ENCODE measurements at places on chromosomes 1 and 21. TPM values are rescaled to one million over a fixed set of nuclear protein-coding genes. Genes with fewer than 3 reads are reported as not detected.

Gene FBXO28
- 30.9 TPM for polyA plus RNA-seq

Gene CAMSAP2
- 35.8 TPM for polyA plus RNA-seq

Gene RBP7
- polyA plus RNA-seq, result 22.3 TPM

Gene TMEM269
- polyA plus RNA-seq, result 1.1 TPM

Gene MOV10
- polyA plus RNA-seq, result 75.1 TPM

Gene MCM3AP
- polyA plus RNA-seq, result 88.7 TPM

Gene CHD1L
- polyA plus RNA-seq, result 54.1 TPM

Gene GPR52
- not detected for polyA plus RNA-seq

Gene BCL2L15
- 0.68 TPM for polyA plus RNA-seq

Gene SPRR3
- not detected for polyA plus RNA-seq

GRCh38 chr1:221719987-221720386 lies 21.9 kb downstream of the DUSP10 start:
- no peak for DNase-seq

GRCh38 chr1:14320518-14320917 lies 278.0 kb upstream of the KAZN start:
- DNase-seq, result no peak

DNA sequence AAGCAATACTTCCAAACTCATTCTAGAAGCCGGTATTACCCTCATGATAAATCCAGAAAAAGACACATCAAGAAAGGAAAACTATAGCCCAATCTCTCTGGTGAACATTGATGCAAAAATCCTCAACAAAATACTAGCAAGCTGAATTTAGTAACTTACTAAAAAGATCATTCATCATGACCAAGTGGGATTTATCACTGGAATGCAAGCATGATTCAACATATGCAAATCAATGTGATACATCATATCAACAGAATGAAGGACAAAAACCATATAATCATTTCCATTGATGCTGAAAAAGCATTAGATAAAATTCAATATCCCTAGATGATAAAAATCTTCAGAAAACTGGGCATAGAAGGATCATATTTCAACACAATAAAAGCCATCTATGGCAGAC lies 402.9 kb downstream of the TGFB2 start:
- DNase-seq, result no peak

DNA sequence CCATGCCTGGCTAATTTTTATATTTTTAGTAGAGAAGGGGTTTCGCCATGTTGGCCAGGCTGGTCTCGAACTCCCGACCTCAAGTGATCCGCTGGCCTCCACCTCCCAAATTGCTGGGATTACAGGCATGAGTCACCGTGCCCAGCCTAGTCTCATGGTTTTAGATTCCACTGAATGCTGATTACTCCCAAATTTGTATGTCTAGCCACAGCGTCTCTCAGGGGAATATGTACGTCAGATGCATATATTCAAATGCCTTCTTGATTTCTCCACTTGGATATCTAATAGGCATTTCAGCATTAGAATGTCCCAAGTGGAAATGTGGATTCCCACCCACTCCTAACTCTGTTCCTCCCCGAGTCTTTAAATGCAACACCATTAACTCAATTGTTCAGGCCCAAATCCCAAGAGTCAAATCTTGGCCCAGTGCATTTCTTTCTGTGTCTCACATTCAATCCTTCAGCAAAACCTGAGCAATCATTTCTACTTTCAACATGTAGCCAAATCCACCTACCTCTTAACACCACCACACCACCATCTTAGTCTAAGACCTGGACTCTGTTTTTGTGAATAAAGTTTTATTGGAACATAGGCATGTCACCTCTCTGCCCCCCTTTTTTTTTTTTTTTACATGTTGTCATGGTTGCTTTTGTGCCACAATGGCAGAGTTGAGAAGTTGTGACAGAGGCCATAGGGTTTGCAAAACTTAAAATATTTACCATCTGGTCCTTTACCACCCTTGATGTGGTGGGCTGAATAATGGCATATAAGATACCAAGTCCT lies 9.8 kb upstream of the CAMTA1 start:
- DNase-seq, result no peak

DNA sequence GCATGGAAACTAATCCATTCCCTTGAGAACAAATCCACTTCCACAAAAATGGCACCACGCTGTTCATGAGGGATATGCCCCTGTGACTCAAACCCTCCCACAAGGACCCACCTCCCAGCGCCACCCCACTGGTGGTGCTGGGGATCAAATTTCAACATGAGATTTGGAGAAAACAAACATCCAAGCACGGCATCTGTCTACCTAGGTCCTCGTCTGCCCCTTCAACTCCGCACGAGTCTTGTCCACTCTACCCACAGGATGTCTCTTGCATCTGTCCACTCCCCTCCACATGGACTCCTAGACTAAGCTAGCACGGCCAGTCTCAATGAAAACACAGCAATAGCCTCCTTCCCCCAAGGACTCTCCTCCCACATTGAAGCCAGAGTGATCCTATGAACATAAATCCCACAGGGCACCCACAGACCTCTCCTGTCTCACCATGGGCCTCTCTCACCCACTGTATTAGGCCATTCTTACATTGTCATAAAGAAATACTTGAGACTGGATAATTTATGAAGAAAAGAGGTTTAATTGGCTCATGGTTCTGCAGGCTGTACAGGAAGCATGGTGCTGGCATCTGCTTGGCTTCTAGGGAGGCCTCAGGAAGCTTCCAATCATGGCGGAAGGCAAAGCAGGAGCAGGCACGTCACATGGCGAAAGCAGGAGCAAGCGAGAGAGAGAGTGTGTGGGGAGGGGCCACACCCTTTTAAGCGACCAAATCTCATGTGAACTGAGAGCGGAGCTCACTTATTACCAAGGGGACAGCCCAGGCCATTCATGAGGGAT lies 101.4 kb downstream of the TOMM20 start:
- DNase-seq, result no peak

DNA sequence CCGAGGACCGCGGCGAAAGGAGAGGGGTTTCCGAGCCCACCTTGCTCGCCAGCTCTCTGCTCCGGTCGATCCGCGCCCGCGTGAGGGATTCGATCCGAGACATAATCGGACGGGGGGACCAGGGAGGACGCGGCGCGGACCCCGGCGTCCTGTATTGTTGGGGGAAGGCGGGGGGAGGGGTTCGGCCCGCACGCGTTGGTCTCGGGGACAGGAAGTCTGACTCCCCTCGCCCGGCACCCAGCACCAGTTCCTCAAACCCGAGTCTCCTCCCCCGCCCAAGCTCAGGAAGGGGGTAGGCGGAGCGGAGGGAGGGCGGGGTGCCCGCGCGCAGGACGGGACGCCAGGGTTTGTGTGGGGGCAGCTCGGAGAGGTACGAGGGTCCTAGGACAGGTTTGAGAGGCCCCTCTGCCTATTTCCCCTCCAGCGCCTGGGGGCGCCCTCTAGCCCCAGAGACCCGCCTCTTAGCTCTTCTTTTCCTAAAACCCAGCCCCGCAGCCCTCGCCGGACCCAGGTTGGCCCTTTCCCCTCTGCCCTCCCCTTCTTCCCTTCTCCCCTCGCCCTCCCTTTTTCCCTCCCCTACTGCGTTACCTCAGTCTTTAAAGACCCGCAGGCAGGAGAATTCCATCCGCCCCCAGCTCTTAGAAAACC lies at the start of gene ARHGEF2:
TSS of gene ARHGEF2 (minus strand) at position 223 of the 648 bp plus-strand sequence. CDS start at position 103, 120 bp downstream.
- no peak for DNase-seq

DNA sequence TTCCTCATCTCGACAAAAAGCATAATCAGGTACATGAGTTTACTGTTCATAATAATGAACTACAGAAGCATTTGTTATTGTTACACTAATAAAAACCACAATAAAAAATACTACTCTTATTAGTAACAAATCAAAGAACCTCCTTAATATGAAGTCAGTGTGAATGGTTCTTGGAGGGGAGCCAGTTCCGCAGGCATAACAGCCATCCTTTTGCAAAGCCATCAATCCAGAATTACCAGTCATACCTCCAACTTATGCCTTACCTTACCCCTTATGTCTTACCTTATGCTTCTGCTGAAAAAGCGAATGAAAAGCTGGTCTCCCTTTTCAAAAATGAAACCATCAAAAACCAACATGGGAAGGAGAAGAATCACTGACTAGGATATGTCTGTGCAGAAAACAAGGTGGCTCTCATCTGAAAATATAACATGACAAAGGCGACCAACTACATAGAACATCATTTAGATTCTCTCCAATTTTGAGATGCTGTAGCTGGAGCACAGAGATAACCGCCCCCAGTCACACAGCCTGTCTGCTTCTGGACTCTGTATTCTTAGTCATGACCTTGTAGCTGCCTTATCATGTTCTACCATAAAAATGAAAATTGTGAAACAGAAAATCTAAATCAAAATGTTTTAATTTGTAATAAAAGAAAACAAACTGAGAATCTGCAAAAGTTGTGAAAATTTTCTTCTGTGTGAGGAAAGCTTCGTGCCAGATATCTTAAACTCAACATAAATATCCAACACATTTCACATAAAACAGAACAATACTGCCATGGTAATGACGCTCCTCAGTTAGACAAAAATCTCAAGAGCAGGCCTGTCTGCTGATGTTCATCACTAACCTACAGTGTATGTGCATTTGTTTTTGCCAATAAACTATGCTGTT lies 438.2 kb downstream of the SMYD3 start:
- DNase-seq, result no peak

DNA sequence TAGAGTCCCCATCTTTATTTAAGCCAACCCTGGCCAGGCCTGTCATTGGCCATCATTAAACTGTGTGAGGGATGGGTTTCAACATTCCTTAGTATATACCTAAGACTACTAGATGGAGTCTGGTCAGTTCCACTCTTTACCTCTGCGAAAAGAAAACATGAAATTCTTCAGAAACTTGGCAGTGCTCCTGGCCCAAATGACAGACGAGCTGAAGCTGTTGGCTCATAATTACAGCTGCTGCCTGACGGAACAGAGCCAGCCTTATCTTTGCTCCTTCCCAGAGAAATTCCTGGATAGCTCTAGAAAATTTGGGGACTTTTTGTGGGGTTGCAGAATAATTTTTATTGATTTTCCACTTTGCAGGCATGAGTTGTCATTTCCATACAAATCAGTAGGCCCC lies 30.4 kb downstream of the NPHS2 start:
- DNase-seq, result no peak

DNA sequence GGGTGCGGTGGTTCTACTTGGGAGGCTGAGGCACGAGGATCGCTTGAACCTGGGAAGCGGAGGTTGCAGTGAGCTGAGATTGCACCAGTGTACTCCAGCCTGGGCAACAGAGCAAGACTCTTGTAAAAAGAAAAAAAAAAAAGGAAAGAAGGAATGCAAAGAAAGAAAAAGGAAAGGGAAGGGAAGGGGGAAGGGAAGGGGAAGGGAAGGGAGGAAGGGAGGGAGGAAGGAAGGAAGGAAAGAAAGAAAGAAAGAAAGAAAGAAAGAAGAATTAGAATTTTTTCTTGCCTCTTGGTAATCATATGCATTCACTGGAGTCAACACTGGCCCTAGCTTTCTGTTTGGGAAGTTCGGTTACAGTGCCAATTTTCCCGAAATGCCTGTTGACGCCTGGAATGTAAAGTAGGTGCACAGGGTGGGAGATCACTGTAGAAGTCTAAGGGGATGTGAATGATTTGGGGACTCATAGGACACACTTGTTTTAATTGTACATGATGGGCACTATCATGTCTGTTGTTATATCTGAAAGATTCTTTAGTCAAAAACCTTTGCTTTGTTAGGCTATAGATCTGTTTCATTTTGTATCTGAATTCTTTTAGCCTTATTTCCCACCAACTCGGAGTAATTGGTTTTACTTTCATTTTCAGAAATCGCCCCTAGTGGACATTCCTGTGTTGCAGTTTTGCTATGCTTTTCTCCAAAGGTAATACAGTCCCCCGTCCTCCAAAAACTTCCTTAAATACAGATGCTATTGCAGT lies 59.8 kb upstream of the MORC3 start:
- DNase-seq, result peak; percentile 66

DNA sequence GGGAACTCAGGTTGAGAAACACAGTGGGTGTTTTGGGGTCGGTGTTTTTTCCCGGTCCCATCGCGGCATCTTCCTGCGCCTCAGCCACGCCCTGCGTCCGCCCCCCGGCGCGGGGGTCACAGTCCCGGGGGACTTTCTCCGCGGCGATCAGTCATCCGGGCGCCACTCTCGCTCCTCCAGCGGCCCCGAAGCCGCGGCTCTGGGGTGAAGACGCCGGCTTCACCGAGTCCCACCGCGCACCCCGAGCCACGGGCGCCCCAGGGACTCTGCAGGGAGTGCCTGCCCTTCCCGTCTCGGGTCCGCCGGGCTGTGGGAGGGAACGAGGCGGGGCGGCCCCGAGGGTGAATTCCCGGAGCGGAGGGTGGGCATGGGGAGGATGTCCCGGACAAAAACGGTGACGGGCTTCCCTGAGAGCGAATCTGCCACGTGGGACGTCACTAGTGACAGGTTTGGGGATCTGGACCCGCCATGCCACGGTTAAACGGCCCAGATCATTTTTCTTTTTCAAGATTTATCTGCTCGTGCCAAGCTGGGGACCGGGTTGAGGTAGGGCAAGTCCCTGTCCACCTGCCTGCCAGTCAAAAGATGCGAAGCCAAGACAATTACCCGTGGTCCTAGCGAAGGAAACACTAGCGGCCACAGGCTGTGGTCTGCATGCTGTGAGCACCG lies 717 bp upstream of the BATF3 start:
- DNase-seq, result peak; percentile 11

DNA sequence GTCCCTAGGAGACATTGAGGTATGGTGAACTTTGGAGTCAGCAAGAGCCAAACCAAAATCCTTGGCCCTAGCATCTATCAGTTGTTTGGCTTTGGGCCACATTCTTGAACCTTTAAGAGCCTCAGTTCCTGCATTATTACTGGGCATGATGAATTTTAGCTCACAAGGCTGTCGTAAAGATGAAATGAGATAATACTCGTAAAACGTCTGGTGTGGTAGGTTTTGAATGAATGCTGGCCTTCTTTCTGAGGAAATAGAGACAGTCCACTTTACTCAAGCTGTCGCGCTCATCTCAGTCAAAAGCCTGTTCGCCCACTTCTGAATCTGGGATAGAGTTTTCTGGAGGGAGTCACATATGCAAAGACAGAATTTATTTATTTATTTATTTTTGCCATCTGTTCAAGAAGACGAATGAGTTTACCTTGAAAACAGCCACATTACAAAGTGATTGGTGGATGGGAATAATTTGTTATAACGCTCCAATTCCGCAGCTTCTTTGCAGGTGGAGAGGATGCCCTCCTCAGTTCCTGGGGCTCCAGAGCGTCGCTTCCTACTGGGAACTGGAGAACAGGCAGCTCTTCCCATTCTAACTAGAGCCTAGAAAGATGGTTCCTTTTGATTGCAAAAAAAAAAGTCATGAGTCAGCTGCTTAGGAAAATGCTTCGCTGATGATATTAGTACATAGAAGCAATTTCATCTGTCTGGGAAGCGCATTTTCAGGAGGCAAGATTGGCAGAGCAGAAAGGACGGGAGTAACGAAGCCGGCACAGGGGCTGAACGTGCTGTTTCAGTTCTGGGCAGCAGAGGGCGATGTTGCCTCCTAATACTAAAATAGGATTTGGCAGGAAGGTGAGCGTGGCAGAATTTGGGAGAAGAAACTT lies 49.9 kb upstream of the CYP2J2 start:
- peak; percentile 38 for DNase-seq

GRCh38 chr1:63435161-63435560 lies 67.7 kb downstream of the ALG6 start:
- DNase-seq, result no peak

GRCh38 chr1:168845140-168845539 lies 116.1 kb upstream of the DPT start:
- no peak for DNase-seq
